ENCODE measurements at places on chromosomes 4 and X.

- H3K4me1 ChIP-seq, result no peaks in the 10 kb centered on the region
- H3K36me3 ChIP-seq, result no peaks in the 10 kb centered on the region
- H3K4me3 ChIP-seq, result no peak overlapping the region
- DNase-seq, result no peak
- no peaks in the 10 kb centered on the region for H3K27me3 ChIP-seq
Observed at GRCh38 chrX:15298201-15298600, 17.2 kb downstream of the ASB11 start.

DNA sequence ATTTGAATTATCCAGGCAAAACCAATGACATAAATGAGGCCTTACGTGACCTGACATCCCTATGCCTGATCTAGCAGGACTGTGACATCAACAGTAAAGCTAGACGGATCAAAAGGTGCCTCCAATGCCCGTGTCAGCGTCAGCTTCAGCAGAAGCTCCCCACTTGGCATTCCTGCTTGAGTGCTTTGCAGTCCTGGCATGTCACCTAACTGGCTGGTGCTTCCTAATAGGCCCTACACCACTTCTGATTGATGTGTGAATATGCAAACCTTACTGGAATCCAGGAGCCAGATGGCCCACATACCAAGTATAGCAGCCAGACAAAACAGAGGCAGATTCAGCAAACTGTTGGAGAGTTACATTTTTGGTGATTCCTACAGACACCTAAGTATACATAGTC is 224.2 kb downstream of the DMD start:
- no peak for DNase-seq
- H3K4me1 ChIP-seq, result no peaks in the 10 kb centered on the region
- no peaks in the 10 kb centered on the region for H3K27me3 ChIP-seq
- H3K36me3 ChIP-seq, result no peaks in the 10 kb centered on the region
- no peak overlapping the region for H3K27ac ChIP-seq
- H3K4me3 ChIP-seq, result no peak overlapping the region

DNA sequence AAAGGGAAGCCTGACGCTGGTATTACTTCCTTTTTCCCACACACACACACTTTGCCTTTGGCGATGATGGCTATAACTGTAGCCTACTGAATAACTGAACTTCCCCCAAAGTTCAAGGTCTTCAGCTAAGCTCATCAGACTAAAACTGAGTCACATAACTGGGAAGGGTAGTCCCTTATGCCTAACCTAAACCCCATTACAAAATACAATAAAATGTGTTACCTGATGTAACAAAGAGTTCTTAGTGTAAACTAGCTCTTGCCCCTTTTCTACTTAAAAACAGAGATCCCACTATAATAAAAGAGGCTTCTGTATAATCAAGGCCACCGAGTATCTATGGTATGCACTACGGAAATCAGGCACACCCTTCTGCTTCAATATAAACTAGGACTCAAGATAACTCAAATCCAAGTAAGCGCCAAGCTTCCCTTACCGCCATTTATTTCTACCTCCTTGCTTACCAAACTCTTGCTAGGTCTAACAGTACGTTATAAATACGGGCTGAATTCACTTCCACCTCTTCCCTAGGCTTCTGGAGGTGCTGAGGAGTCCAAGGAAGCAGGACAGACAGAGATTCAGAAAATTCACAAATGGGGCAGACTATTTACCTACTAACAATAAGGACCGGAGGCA is 2.4 kb downstream of the OTUD4 start:
- H3K4me3 ChIP-seq, result peak overlapping the region; percentile 84
- peaks cover 43% of the 10 kb centered on the region for H3K4me1 ChIP-seq
- DNase-seq, result no peak
- H3K27me3 ChIP-seq, result no peaks in the 10 kb centered on the region
- H3K36me3 ChIP-seq, result no peaks in the 10 kb centered on the region
- H3K27ac ChIP-seq, result peak overlapping the region; percentile 97

- no peak for DNase-seq
- no peaks in the 10 kb centered on the region for H3K4me1 ChIP-seq
- no peak overlapping the region for H3K4me3 ChIP-seq
- H3K27ac ChIP-seq, result no peak overlapping the region
- no peaks in the 10 kb centered on the region for H3K27me3 ChIP-seq
Observed at GRCh38 chrX:119459181-119459580, 9.1 kb upstream of the SLC25A5 start.

GRCh38 chr4:36269101-36269500 is 12.3 kb upstream of the DTHD1 start:
- H3K36me3 ChIP-seq, result no peaks in the 10 kb centered on the region
- no peaks in the 10 kb centered on the region for H3K27me3 ChIP-seq
- no peak overlapping the region for H3K27ac ChIP-seq

- no peaks in the 10 kb centered on the region for H3K27me3 ChIP-seq
- H3K36me3 ChIP-seq, result no peaks in the 10 kb centered on the region
- no peak overlapping the region for H3K4me3 ChIP-seq
- peak; percentile 74 for DNase-seq
- H3K27ac ChIP-seq, result no peak overlapping the region
- no peaks in the 10 kb centered on the region for H3K4me1 ChIP-seq
Observed at GRCh38 chrX:22192419-22193060, 80.2 kb upstream of the CBLL2 start.

DNA sequence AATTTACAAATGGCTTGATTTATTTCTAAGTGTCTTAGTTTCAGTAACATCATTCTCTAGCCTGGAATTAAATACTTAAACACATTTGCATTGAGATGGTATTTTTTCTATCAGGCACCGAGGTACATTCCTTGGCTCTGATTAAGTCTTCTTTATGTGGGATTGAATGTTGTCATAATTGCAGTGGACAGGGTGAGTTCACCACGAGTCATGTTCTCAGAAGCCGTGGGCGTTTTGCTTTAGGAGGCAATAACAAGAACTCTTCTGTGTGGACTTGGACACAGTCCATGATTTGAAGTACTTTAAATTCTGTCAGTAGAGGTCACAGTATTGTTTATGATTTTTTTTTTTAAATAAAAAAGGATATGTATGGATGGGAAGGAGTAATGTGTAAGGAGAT is 57.1 kb upstream of the EFHC2 start:
- H3K4me1 ChIP-seq, result no peaks in the 10 kb centered on the region
- H3K4me3 ChIP-seq, result no peak overlapping the region
- no peak for DNase-seq
- no peak overlapping the region for H3K27ac ChIP-seq
- H3K27me3 ChIP-seq, result no peaks in the 10 kb centered on the region

DNA sequence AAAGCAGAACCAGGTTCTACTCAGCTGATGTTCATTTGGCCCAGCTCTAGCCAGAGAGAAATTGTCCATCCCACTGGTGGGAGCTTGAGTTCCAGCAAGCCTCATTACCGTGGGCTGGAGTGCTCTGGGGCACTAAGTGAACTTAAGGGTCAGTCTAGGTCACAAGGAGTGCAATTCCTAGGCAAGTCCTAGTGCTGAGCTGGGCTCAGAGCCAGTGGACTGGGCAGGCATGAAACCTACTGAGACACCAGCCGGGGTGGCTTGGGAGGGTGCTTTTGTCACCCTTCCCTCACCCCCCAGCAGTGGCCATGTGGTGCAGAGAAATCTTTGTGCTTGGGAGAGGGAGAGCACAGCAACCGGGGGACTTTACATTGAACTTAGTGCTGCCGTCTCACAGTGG is 39.4 kb downstream of the GSX2 start:
- no peak overlapping the region for H3K27ac ChIP-seq
- H3K36me3 ChIP-seq, result no peaks in the 10 kb centered on the region

DNA sequence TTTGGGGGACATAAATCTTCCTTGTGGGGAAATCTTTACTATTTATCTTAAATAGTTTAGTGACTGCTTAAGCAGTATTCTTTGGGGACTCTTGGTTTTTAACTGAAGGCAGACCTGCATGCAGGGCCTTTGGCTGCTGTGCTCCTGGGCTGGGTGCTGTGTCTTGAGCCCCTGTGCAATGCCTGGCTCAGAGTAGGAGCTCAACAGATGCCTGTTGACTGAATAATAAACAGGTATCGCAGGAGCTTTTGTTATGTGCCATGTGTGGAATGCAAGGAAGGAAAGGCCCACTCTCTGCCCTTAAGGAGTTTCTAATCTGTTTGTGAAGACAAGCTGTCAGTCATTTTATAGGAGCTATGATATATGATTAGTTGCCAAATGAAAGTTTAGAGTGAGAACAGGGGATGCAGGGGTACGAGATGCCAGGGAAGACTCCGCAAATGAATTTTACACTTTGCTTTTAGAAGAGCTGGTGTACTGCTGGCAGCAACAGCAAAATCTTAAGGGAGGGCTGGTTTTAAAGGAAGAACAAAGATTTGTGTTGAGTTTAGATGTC is 6.7 kb downstream of the GAB1 start:
- H3K4me1 ChIP-seq, result peaks cover 24% of the 10 kb centered on the region
- H3K36me3 ChIP-seq, result no peaks in the 10 kb centered on the region
- H3K27ac ChIP-seq, result peak overlapping the region; percentile 33
- no peak for DNase-seq
- H3K4me3 ChIP-seq, result no peak overlapping the region

DNA sequence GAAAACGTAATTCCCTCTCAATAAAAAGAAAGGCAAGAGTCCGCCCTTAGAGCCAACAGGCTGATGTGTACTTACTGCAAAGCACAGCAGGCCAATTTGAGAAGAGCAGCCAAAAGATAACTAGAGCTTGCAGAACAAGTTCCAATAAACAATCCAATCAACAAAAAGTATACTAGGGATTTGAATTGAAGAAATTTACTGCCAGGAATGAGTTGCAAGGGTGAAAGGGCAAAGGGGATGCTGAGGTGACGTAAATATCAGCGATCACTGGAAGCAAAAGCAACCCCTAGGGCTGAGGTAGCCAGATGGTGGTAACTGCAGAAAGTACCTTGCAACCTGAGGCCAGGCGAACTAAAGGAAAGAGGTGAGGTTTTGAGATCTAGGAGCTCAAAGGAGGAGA is 152.1 kb upstream of the TENM3 start:
- H3K4me3 ChIP-seq, result no peak overlapping the region
- H3K36me3 ChIP-seq, result no peaks in the 10 kb centered on the region
- no peak for DNase-seq
- no peaks in the 10 kb centered on the region for H3K4me1 ChIP-seq
